ENCODE measurements at places on chromosomes 4 and X.
A peak's percentile ranks its signal among the peaks of the same experiment; 100 is the strongest.

GRCh38 chr4:41611881-41612871 is 74.2 kb downstream of the LIMCH1 start:
- peak; percentile 59 for DNase-seq

DNA sequence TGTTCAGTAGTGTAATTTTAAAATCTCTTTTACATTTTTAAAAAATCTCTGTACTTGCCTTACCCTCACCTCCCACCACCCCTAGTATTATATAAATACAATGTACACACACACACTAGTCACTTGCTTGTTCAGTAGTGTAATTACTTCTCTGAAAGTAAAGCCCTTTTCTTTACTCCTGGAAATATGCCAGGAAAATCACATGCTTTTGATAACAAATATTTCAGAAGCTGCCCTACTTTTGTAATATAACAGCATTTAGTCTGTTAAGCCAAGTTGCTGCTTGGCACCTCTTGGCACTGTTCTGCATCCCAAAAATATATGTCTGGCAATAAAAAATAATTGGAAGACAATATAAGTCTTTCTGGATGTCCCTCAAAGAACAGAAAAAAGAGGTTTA is 172.8 kb upstream of the APOOL start:
- no peak for DNase-seq

GRCh38 chr4:61468024-61468720 is 268.0 kb downstream of the ADGRL3 start:
- peak; percentile 94 for DNase-seq

DNA sequence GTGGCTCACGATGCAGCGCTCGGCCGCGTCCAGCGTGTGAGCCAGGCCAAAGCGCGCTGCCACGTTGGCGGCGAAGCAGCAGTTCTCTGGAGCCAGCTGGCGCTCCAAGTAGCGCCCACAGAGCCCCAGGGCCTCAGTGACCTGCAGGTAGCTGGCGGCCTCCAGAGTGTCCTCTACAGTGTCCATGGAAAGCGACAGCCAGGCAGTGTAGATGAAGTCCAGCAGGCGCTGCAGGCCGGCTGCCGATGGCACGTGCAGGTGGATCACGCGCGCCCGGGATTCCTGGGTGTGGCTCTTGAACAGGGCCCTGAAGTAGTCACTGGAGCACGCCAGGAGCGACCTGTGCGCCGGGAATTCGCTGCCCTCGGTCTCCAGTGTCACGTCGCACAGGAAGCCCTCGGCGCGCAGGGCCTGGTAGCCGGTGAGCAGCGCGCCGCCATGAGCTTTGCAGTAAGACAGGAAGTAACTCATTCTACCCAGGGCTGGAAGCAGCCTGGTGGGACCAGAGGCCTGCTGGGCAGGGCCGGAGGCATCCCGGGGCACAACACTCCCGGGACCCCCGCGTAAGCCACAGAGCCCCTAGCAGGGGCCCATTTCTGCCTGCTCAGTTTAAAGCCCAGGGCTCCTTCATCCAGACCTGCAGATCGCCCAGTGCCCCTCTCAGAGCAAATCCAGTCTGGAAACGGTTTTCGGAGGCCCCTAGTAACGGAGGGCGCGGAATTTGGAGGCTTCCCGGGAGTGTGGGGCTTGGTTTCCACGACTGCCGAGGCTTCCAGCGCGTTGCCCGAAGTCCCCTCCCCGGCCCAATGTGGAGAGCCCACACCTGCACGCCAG is 595 bp downstream of the KLHL34 start:
- DNase-seq = no peak

GRCh38 chr4:176334066-176334465 is 14.3 kb downstream of the SPCS3 start:
- no peak for DNase-seq

DNA sequence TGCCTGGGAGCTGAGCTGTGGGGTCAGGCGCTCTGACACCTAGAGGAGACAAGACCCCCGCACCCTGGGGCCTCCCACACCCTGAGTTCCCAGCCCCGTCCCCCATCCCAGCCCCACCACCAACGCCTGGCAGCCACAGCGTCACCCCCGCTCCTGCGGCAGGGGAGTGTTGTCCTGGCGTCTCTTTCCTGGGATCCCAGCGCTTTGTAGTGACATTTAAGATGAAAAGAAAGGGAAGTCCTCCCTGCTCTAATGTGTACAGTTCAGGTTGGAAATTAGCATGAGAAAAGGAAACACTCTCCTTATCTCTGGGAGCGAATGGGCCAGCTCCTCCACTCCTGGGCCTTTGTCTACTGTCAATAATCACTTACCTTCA is 112.1 kb downstream of the FAM53A start:
- DNase-seq = no peak

GRCh38 chr4:125639182-125639621 is 324.4 kb downstream of the FAT4 start:
- no peak for DNase-seq

- no peak for DNase-seq
These were observed 60.6 kb downstream of the PHOX2B start for GRCh38 chr4:41687971-41688370.

GRCh38 chr4:136900696-136901095 is 631.6 kb downstream of the PCDH18 start:
- DNase-seq = no peak

GRCh38 chr4:8694226-8694625 is 101.7 kb downstream of the CPZ start:
- DNase-seq = no peak

DNA sequence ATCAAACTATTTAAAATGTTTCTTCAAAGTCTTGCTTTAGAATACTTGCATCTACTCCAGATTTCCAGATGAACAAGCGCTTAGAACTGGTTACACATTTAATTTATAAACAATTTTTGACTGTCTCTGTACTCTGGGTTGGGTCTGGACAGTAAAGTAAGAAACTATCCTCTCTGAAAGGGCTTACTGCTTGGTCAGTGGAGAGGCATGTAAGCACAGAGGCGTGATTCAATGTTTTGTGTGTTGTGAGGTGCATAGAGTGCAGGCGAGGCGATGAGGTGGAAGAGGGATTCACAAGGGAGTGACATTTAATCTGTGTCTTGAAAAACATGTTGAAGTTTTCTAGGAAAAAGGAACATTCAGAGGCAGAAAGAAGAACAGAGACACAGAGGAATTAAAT is 231.4 kb downstream of the VEGFC start:
- no peak for DNase-seq

GRCh38 chrX:46961574-46962283 is 49.5 kb downstream of the JADE3 start:
- no peak for DNase-seq

DNA sequence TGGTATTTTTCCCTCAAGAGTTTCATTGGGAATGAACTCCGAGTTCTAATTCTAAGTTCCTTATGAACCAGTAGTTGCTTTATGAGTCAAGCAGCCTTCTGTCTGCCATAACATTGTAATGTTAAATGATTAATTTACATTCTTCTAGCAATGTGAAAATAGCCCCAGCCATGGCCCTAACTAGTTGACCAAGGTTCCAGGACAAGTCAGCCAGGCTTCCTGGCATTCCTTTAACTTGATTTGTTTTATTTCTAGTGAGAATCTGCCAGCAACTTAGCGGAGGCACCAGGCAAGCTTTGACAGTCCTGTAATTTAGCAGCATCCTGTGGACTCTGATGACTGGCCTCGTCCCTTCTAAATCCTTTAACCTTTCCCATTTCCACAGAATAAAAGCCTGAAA is 69.0 kb downstream of the GLRA2 start:
- DNase-seq = no peak

DNA sequence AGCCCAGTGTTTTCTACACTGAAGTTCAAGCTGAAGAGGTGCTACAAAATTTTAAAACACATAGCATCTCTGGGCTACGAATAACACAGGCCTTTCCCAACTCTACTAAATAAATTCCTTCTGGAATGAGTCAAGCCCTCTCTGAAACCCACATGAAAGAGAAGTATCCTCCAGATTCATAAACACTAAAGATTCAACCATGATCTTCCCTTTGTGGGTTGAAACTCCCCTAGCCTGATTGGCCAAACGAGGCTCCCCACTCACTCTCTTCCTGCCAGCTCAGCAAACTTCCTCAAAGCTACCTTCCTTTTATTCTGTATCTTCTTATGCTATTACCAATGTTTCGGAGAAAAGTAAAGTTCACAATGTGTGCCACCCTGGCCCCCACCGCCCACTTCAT is 95.4 kb downstream of the NKX6-1 start:
- peak; percentile 5 for DNase-seq

DNA sequence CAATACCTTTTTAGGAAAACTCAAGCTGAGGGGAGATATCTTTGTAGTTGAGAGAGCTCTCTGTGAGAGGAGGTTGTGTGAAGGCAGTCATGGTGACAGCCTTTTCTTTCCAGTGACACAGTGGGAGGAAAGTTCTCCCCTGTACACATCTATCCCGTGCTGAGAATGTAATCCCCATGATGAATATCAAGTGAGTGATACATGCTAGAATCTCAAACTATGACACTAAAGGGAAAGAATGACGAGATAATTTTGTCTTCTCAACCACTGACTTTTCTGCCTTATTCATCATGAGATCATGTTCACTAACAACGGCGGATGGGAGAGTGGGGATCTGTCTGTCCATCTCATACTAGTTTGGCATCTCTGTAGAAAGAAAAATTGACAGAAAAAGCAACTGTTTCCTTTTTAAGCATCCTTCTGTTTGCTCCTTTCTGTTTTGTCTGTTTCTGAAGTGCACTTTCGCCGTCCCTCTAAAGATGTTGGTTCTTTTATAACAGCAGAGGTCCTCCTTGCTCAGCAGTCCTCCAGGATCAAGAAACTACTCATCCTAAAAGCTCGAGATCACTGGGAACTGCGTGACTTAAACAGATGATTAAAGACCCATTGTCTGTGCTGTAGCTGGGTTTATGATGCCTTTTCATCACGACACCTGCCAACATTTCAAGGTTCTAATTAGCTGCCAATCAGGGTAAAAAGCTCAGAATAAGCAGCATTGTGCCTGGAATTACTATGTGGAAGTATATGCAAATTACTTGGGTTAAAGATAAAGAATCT is 137.6 kb downstream of the DCK start:
- DNase-seq = no peak

GRCh38 chrX:25028726-25029125 is 13.0 kb upstream of the ARX start:
- DNase-seq = peak; percentile 71

- no peak for DNase-seq
These were observed 361.6 kb upstream of the SPOCK3 start for GRCh38 chr4:167595898-167596297.

DNA sequence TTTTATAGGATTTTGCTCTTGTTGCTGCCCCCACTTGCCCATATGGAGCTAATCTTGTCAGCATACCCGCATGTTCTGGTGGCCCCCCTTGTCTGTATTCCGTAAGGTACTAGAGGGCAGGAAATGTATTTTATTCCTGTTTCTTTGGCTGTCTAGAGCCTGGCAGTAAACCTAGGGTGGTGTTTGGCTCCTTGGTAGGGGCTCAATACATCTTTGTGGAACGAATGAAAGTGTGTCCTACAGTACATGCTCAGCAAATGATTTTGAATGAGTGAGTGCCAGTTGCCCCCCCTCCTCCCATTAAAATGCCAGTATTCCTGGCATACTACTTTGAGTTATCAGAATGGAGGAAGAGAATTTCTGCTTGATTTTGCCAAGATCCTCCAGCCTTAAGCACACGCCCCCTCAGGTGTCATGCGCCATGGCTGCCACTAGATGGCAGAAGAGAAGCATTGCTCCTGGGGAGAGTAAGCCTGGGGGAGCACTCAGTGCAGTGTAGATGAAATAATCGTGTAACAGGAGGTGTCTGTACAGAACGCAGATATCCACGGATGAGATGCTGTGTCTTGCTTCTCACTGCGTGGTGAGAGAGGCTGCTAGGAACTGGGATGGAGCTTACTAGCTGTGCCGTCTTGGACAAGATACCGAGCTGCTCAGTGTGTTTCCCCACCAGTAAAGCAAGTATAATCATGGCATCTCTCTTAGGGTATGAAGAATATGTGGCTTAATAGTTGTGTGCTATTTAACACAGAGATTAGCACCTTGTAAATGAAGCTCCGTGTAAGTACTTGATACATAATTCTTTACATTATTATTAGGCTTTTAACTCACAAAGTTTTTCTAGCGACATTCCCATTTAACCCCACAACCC is 17.2 kb upstream of the RNF212 start:
- peak; percentile 60 for DNase-seq

DNA sequence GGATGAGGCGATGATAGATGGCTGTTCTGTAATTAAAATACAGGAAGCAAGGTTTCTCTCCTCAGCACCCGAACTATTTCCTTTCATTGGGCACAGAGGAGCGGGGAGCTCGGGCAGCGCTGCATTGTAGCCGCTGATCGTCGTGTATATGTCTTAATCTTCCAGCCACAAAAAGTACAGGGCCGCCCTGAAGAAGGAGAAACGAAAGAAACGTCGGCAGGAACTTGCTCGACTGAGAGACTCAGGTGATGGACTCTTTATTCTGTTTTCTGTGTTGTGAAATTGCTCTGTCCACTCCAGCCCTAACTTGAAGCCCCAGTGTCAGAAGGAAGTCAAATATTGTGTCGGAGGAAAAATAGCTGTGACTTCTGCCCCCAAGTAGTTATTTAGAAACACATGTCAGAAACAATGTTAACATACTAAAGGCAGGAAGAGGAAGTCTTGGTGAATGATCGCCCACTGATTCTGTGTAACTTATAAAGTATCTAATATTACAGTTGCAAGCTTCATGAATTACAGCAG is 546 bp downstream of the ZRSR2 start:
- no peak for DNase-seq

DNA sequence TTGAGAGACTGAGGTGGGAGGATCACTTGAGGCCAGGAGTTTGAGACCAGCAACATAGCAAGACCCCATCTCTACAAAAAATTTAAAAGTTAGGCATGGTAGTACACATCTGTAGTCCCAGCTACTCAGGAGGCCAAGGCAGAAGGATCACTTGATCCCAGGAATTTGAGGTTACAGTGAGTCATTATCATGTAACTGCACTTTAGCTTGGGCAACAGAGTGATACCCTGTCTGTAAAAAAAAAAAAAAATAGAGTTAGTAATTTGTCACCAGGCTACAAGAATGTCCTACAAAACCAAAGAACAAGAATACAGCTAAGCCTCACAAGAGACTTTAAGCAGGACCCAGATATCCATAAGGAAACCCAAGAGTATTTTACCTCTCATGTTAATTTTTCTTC is 27.0 kb upstream of the RAB28 start:
- no peak for DNase-seq

DNA sequence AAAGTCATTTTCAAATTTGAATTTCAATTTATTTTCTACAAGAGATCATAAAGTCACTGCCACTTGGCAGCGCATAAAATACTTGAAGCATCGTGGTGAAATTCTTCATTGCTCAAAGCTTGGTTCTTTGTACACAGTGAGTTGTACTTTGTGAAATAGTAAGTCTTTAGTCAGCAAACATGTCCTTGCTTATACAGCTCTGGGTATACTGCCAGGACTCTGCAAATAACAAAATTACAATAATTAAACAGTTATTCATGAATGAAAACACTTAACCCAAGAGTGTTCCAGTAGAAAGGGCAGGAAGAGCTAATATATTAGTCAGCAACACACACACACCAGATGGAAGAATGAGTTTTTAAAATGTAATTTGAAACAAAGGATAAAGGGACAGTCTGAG is 1300.9 kb upstream of the DIAPH2 start:
- DNase-seq = peak; percentile 67

DNA sequence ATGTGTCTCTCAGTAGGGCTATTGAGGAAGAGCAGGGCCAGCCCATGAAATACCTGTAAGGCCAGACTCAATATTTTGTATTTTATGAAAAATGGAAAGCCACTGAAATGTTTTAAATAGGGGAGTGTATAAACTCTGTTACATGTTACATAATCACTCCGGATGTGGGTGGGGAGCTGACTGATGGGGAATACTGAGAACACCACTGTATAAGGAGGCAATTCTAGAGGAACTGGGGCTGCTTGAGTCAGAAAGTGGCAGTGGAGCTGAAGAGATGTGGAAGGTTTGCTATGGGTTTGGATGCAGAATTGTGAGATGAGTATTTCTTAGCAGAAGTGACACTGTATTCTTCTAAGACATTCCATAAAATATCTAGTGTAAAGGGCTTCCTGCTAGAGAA is 647.8 kb upstream of the LCORL start:
- DNase-seq = no peak
